ENCODE measurements at places on chromosomes 6 and 20.
A peak's percentile ranks its signal among the peaks of the same experiment; 100 is the strongest.

DNA sequence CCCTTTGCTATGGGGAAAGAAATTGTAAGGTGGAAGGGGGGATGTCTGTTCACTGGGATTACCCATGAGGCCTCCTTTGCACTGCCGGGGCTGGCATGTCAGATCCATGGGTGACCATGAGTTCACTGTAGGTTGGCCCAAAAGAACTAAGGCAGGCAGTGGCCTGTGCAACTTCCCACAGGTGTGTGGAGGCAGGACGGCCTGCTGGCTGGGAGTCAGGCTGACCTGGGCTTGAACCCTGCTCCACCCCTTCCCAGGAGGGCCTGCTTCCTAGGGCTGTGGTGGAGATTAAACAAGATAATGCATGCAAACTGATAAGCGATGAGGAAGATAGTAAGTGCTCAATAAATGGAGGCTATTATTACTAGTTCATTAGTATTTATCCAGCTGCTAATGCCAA, 163.0 kb downstream of the EYA2 start:
- DNase-seq, result no peak

GRCh38 chr6:125804264-125804663, 13.5 kb downstream of the NCOA7 start:
- no peak for DNase-seq

DNA sequence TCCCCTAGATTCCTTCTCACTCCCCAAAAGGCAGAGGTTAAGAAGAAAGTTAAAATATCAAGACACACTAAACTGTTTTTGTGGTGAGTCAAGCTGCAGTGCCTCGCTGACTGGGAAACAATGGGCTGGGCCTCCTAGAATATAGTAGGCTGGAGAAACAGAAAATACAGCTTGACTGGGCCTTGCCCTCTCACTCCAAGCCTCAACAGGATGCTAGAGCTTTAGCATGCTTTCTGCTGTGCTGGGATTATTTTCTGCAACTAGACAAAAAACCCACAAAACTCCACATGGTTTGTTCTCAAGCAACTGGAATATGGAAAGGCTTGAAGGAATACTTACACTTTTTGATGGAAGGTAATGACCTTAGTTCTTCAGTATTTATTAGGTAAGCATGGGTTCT, 27.9 kb downstream of the FOXO3 start:
- DNase-seq, result no peak

GRCh38 chr20:12963416-12963815, 45.4 kb upstream of the SPTLC3 start:
- DNase-seq, result no peak

- no peak for DNase-seq
Observed at GRCh38 chr20:42524058-42524457, 665.6 kb downstream of the PTPRT start.

GRCh38 chr6:21636876-21637275, 43.3 kb downstream of the SOX4 start:
- DNase-seq, result no peak

- DNase-seq, result no peak
Observed at GRCh38 chr6:143539106-143539505, 27.6 kb upstream of the FUCA2 start.

- DNase-seq, result no peak
Observed at GRCh38 chr6:158374020-158374419, 61.8 kb downstream of the TULP4 start.

DNA sequence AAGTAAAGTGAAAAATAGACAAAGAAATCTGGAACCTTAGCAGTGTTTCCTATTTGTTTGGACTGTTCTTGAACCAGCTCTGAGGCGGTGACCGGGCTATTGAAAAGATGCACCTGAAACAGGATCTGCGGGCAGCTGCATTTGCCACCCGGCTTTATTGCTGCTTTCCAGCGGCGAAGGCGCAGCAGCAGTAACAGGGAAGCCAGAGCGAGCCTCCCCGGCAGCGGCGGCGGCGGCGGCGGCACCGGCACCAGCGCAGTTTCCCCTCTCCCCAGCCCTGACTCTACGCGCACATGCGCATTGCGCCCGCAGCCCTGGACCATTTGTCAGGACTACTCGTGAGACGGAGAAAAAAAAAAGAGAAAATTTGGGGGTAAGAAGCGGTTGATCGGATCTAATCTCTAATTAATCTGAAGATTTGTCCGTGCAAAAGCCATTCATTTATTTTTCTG, at the start of gene L3MBTL3:
Gene L3MBTL3, plus strand, starts transcription at position 290 of the 452 bp plus-strand sequence. CDS start 24,119 bp downstream, outside the sequence.
- peak; percentile 38 for DNase-seq

DNA sequence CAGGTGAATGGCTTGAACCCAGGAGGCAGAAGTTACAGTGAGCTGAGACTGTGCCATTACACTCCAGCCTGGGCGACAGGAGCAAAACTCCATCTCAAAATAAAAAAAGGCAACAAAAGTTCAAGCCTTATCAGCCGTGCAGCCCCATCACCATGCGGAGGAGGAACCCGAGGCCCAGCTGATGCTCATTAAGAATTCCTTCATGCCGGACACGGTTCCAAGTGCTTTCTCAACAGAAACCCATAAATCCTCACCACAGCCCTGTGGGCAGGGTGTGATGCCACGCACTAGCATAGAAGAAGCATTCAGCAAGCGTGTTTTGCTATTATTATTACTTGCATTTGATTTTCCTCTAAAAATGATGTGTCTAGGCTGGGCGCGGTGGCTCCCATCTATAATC, 56.3 kb downstream of the PREX1 start:
- no peak for DNase-seq

GRCh38 chr6:140824595-140824994, 1308.1 kb upstream of the GJE1 start:
- DNase-seq, result no peak

DNA sequence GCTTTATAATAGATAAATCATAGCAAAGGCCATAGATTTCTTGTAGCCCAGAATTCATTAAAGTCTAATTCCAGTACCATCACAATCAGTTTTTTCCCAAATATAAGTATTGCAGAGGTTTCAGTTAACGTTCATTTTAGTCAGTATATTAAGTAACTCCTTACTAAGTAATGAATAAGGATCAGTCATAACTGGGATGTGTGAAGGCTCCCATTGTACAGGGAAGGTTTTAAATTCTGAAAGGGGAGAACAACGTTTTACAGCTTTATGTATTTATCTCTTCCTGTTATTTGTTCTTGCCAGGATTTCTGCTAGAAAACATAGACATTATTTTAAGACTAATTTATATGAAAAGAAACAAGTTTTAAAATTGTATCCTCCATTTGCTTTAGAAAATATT, 215.5 kb upstream of the LAMP5 start:
- DNase-seq, result no peak

- DNase-seq, result no peak
Observed at GRCh38 chr6:116359131-116359530, 11.6 kb upstream of the DSE start.

DNA sequence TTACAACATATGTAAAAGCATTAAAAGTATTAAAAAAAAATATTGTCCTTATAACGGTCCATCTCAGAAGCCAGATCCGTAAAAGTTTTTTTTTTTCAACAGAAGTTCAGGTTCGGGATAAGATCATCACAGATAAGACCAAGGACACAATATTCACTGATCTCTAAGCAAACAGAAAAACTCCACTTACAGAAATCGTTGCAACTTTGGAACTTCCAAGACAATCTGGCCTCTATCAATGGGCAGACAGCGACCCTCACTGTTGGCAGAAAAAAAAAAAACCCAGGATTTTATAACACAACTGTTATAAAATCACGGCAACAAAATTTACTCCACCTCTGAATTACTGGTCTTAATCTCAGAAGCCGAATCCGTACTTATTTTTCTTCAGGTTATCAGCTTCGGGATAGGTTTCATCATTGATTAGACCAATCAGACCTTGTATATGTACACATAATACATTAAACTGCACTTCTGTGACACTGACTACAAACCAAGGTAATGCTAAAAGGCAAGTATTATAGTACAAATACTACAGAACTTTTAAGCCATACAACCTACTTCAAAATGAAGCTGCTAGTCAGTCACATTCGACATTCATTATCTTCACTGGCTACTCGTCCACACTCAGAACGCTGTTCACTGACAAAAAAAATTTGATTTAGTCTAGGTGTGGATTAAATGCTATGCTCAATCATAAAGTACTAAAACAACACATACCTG, 34.7 kb upstream of the SYNCRIP start:
- DNase-seq, result no peak

DNA sequence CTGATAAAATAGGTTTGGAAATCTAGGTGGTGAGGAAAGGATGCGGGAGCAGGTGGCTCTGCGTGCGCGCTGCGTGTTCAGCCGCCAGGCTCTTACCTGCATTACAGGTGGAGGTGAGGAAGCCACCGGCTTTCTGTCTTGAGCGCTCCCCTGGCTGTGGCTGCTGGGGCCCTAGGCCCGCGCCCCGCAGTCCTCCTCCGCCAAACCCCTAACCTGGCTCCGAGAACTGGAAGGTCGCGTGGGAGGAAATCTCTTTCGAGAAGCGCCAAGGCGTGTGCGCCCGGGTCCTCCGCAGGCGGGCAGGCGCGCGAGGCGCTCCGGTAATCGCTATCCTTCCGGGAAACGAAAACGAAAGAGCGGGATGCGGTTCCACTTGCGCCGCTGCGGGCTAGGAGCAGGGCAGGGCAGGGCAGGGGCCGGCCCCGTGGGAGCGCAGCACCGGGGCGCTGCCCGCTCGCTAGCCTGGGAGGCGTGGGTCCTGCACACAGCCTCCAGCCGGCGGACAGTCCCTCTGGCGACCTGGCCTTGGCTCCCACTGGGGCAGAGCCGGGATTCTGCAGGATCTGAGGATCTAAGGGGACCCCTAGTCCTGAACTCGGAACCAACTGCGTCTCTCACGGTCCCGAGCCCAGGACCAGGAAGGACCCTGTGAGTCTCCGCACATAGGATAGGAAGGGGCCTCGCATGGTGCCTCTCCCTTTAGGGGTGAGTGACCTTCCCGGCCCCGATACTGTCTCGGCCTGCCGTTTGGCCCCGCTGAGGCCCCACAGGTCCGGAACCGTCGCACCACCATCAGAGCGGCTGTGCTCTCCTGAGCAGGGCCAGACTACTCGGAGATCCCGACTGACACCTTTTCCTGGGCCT, at the start of gene ETV7:
Gene ETV7, minus strand, starts transcription at position 230 of the 864 bp plus-strand sequence. Its CDS starts 128 bp downstream, at position 102.
- no peak for DNase-seq

GRCh38 chr6:52545406-52546119, 31.3 kb downstream of the TRAM2 start:
- DNase-seq, result no peak

DNA sequence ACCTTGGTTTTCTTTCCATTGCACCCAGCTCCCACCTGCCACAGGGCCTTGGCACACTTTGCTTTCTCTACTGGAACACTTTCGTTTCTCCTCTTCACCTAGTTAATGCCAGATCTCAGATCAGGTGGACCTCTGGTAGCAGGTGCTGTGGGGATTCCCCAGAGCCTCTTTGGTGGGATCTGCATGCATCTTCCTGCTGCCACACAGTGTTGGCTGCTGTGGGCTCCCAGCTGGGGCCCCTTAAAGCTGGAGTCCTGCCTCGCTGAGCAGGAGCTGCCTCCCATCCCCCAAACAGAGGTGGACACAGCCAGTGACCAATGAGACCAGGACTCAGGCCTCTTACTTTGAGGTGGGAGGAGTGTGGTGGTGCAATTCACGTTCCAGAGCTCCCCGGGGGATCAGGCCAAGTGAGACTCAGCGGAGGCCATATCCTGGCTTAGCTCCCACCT, 28.4 kb downstream of the CEBPB start:
- DNase-seq, result no peak

- no peak for DNase-seq
Observed at GRCh38 chr20:21167261-21167660, 41.4 kb downstream of the KIZ start.

- DNase-seq, result no peak
Observed at GRCh38 chr6:20365456-20365855, 36.2 kb upstream of the E2F3 start.

DNA sequence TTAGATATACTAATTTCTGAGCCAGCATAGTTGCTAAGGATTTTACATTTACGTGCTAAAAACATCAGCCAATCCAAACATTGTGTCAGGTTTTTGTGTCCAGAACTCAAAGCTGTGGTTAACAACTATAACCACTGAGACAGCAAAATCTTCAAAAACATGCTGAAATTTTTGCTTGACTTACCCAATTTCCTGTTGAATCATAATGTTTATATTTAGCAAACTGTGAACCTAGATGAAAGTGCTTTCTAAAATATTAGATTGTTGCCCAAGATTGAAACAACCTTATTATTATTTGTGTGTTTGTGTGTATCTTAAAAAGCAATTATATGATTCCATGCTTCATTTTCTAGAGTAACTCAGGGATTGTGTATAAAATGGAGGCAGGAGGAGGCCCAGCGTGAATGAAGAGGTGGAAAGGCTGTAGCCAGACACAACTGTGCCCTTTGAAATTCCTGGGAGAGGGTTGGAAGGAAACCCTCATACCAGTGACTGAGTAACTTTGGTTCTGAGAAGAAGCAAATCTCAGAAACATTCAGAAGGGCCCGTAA, 48.0 kb downstream of the ARMC2 start:
- DNase-seq, result no peak

DNA sequence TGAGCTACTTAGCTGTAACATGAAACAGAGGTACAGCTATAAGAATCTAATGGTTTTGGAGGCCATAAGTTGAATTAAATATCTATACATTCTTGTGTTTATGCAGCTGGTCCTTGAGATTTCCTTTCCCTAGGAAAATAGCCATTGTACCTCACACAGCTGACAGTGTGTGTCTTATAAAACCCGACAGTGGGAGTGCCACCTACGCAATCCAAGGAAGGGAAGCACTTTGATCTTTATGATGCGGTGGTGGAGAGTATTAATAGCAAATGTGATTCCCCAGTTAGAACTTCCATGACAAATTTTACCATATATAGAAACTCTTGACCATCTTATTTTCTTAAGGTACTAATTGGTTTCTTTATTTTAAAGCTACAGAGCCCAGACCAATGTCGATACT, 149.5 kb downstream of the TMEM200A start:
- DNase-seq, result no peak

DNA sequence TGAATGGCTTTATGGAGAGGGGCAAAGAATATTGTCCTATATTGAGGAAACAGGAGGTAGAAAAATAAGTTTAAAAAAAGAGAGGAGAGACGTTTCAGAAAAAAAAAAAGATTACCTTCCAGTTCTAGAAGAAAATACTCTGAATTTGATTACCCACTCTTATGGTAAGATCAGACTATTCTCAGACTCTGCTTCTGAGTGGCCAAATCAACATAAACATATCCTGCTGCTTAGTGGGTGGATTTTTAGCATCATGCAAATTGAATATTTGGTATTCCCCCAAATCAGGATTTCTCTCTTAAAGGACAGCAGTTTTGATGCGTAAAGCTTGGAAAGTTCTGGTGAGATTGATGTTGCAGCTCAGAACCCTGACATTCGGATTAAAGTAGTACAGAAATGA, 946.6 kb downstream of the TFAP2A start:
- DNase-seq, result no peak

DNA sequence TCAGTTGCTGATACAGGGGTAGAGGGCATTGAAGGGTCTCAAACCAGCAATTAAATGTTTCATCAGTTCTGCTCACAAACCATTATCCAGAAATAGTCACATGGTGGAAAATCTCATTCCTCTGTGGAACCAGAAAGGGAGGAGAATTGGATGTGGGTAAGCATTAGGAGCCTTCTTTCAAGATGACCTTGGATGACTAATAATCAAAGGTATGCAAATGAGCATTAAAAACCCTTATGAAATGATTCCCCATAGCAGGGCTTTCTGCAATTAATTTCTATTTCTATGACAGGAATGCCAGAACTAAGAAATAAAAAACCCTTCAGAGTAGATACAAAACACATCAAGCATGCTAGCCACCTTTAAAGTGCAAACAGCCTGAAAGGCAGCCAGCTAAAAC, 37.4 kb upstream of the HCRTR2 start:
- DNase-seq, result no peak

GRCh38 chr6:87700397-87701343, 1.4 kb downstream of the AKIRIN2 start:
- DNase-seq, result no peak

Measured in D721Med (cell line).